SK-N-SH (cell line): ENCODE measurements at places on chromosomes 2 and 18.

GRCh38 chr2:205700331-205701132, 18.2 kb downstream of the NRP2 start:
- DNase-seq, result no peak

DNA sequence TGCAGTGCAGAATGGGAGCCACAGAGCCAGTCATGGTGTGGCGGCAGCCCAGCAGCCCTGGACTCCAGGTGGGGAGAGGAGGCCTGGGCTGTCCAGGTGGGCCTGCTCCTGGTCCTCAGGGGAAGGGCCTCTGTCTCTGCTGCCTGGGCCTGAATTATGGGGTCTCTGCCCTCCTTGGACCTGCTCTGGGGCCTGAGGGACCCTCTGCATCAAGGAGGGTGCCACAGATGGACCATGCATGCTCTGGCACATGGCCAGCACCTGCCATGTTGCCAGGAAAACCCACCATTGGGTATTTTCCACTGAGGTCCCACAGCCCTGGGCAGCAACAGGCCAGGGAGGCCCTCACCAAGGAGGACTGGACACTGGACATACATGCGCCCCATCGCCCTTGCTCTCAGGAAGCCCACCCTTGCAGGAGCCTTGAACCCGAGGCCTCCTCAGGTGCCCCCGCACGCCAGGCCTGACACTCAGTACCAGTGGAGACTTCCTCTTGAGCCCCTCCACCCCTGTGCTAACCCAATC, 107.1 kb downstream of the NDUFA10 start:
- DNase-seq, result no peak

DNA sequence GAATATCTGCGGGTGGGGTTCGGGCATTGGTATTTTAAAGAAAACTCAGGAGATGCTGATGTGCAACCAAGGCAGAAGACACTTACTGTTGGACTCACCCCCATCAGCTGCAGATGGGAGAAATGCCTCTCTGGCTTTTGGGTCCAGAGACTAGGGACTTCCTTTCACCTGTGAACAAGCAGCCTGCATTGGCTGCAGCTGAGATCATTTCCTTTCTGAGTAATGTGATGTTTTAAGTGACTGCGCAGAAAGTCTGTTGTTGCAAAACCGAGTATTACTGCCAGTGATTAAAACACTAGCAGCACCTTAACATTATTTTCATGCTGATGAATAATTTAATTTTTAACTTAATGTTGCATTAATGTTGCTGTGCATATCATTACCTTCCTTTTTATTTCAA, 143.0 kb downstream of the TSN start:
- DNase-seq, result no peak

- DNase-seq, result peak; percentile 74
Measured at GRCh38 chr2:101341901-101342624, 33.6 kb upstream of the RNF149 start.

DNA sequence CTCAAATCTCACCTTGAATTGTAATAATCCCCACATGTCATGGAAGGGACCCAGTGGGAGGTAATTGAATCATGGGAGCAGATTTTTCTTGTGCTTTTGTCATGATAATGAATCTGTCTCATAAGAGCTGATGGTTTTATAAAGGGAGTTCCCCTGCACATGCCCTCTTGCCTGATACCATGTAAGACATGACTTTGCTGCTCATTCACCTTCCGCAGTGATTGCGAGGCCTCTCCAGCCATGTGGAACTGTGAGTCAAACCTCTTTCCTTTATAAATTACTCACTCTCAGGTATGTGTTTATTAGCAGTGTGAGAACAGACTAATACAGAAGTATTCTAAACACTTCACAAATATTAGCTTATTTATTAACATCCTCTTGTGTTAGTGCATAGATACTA, 516.7 kb downstream of the LRRTM4 start:
- no peak for DNase-seq

GRCh38 chr2:20457661-20458630, 11.1 kb downstream of the RHOB start:
- DNase-seq, result no peak

GRCh38 chr2:239290618-239291474, 110.0 kb downstream of the HDAC4 start:
- DNase-seq, result no peak

GRCh38 chr2:66113988-66114625, 320.8 kb upstream of the MEIS1 start:
- DNase-seq, result no peak

DNA sequence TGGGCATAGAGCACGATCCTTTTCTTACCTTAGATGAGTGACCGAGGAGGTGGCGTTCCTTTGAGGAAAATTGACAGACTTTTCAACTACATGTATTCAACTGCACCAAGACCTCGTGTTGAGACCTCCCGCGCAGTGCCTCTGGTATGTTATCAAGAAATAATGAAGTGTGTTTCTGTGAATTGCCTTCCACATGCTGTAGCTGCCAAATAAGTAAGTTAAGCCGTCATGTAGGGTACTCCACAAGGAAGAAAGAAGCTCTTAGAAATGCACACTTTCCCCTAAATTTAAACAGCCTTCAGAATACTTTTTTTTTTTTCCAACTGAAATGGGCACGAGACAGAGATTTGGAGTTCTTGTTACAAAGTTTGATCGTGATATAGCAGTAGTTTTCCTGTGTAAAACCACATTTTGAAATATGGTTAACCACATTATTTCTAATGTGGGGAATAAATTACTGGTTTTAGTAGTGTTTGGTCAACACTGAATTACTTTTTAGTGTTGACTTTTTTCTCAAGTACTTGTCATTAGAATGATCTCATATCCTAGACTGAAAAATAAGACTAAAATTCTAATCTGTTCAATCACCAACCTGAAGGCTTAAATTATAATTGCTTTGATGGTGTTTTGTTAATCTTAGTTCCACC, 30.5 kb downstream of the PDK1 start:
- DNase-seq, result no peak

DNA sequence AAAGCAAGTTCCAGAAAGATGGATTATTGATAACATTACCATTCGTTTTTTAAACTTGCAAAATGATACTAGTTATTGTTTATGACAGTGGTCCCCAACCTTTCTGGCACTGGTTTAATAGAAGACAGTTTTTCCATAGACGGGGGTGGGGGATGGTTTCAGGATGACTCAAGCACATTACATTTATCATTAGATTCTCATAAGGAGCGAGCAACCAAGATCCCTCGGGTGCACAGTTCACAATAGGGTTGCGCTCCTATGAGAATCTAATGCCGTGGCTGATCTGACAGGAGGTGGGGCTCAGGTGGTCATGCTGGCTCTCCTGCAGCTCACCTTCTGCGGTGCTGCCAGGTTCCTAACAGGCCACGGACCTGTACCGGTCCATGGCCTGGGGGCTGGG, 86.2 kb downstream of the BCL2 start:
- DNase-seq, result no peak

DNA sequence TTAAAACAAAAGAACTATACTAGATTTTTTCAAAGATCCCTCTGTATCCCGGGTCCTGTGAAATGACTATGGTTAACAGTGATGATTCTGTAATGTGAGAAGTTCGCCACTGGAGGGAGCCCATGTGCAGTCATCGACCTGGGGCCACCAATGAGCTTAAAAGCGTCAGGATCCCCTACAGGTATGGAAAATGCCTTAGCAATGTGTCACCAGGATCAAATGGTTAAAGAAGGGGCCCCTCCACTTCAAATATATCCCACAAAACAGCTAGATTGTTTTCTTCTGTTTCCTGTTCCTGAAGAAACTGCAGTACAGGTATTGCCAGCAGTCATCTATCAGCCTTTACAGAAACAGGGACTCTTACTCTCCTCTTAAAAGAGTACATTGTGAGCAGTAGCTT, 15.3 kb downstream of the CHRNA1 start:
- peak; percentile 77 for DNase-seq

DNA sequence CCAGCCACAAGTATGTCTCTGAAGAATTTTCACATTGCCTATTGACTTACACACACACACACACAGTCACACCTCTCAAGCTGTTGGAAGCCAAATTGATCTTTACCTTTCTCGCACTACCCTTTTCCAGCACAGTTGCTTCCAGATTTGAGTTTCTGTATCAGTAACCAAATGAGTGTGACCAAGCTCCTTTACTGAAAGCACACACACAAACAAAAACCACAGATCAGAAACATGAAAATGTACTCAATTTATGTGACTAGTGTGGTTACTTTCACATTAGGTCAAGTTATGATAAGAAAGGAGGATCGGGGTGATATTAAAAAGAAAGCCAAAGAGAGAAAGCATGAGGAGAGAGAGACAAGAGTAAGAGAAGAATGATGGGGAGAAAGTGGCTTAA, 993.9 kb upstream of the POU3F3 start:
- DNase-seq, result no peak

GRCh38 chr2:219062081-219062480, 1.4 kb upstream of the IHH start:
- no peak for DNase-seq

DNA sequence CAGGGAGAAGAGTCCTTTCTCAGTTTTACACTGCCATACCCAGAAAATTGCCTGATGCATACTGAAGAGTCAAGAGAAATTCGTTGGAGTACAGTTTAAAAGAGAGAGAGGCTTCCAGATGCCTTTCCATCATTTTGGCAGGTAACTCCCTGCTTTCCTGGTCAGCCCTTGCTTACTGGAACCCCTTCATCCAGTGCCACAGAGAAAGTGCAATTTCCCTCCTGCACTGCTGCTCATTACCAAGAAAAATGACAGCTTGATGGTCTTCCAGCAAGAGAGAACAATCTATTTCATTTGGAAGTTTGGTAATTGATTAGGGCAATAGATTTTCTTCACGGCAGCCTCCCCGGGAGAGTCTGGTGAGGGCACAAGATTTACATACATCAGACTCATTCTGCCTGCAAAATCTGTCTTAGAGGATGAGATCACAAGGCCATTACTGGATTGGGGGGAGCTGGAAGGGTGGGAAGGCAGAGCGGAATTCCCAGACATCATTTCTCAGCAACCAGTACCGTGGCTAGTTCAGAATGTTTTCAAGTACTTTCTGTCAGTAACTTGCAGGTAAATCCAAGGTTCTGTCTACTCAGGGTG, 102.8 kb upstream of the SLC14A2 start:
- no peak for DNase-seq

GRCh38 chr18:12442946-12443345, 35.2 kb downstream of the PRELID3A start:
- DNase-seq, result no peak

GRCh38 chr18:49072524-49072934, 121.8 kb upstream of the SMAD7 start:
- DNase-seq, result peak; percentile 27

- no peak for DNase-seq
Measured at GRCh38 chr18:8911408-8912340, 190.8 kb upstream of the NDUFV2 start.

- no peak for DNase-seq
Measured at GRCh38 chr18:58856881-58857280, 7.8 kb upstream of the ZNF532 start.

DNA sequence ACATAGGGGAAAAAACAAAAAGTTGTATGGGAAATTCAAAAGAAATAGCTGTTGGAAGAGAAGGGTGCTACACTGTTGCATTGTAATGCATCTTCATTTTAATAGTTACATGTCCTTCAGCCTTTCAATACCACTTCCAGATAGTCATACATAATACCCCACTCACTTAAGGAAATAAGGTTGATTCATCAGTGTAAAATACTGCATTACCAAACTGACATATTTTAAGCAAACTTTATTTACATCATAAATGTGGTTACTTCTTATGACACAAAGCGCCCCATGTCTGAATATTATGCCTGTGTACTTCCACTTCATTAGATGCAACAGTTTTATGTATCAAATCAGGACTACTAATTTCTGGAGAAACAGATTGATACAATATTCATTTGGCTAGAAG, 4.5 kb downstream of the RBMS1 start:
- DNase-seq, result no peak

GRCh38 chr2:159614534-159615366, 1.6 kb downstream of the BAZ2B start:
- no peak for DNase-seq

DNA sequence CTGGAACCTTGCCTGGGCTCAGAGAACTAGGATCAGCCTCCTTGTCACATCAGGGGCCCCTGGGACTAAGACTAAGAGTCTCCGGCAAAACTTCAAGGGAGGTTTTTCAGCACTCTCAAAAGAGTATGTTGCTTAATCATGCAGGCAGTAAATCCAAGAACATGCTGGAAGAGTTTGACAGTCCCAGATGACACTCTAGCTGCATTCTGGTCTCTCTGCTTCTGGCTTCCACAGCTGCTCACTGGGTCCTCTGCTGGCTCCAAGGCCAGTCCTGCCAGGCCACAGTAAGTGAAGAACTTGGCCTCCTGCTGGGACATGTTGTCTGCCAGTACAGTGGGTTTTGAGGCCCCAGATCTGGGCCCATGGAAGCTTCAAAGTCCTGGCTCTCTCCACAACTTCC, 45.2 kb upstream of the IL1RL1 start:
- DNase-seq, result no peak

- DNase-seq, result no peak
Measured at GRCh38 chr2:48674933-48675332, 57.3 kb downstream of the GTF2A1L start.
